Activated naive CD8-positive, alpha-beta T cell treated with anti-CD3 and anti-CD28 coated beads for 36 hours (primary cell): ENCODE measurements at places on chromosomes 2 and 18.

DNA sequence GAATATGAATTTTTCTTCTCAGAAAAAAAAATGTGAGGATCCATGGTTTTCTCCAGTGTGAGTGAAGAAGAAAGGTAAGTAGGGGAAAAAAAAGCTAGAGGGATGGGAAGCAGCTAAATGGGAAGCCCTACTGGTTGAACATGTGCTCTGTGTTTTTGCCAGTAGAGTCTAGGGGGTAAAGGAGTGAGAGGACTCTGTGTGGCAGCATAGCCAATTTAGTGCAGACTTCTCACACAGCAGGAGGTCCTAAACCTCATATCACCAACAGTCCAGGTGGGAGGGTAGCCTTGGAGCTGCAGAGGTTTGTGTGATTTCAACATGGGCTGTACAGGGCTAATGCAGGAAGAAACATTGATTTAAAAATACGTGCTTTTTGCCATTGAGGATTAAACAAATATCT, 334.5 kb upstream of the SPHKAP start:
- DNase-seq, result no peak

GRCh38 chr2:96556441-96557330, 20.1 kb downstream of the ARID5A start:
- peak; percentile 45 for DNase-seq

DNA sequence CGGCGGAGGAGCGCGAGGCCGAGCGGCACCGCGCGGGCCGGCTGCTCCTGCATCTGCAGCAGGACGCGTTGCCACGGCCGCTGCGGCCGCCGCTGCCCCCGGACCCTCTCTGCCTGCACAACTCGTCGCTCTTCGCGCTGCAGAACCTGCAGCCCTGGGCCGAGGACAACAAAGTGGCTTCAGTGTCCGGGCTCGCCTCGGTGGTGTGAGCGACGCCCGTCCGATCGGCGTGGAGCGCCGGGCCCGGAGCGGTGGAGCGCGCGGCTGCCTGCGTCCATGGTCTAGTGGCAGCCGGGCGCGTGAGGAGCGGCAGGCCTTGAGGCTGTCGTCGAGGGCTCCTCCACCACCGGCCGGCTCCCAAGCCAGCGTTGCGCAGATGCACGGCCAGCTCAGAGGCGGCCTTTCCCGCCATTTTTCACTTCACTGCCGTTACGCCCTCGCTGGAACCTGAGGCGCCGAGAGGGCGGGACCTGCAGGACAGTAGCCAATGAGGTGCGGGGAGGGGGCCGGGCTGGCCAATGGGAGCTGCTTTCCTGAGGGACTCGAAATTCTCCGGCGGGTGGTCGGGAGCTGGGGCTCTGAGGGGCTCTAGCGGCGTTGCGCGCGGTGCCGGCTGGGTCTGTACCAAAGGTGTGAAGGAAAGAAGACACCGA, 1.9 kb downstream of the TLX2 start:
- DNase-seq, result peak; percentile 73

DNA sequence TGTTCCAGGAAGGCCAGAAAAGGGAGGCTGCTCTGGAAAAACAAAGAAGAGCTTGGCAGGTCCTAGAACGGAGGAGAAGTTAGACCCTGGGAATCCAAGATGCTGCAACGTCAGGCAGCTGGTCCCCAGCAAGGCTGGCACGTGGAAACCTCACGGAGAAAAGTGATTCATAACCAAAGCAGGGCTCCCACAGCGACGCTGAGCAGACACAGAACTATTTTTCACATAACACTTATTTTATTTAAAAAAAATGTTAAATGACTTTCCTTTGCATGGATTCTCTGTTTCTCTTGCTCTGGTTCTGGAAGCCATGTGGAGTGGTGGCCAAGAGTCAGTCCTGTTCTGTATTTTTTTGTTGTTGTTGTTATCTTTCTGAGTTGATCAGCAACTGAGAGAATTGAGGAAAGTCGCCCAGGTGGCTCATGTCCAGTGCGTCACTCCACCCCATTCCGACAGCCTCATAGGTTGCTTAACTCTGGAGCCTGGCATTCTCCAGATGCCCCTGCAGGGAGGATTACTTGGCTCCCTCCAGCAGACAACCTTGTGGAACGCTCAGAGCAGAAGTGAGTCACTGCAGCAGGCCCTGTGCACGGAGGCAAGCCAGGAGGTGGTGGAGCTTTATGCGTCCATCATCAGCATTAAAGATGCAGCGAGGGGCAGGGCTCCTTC, 229.9 kb upstream of the HDAC4 start:
- DNase-seq, result no peak

- DNase-seq, result no peak
These were observed 7.9 kb upstream of the THUMPD2 start for GRCh38 chr2:39786761-39787522.

DNA sequence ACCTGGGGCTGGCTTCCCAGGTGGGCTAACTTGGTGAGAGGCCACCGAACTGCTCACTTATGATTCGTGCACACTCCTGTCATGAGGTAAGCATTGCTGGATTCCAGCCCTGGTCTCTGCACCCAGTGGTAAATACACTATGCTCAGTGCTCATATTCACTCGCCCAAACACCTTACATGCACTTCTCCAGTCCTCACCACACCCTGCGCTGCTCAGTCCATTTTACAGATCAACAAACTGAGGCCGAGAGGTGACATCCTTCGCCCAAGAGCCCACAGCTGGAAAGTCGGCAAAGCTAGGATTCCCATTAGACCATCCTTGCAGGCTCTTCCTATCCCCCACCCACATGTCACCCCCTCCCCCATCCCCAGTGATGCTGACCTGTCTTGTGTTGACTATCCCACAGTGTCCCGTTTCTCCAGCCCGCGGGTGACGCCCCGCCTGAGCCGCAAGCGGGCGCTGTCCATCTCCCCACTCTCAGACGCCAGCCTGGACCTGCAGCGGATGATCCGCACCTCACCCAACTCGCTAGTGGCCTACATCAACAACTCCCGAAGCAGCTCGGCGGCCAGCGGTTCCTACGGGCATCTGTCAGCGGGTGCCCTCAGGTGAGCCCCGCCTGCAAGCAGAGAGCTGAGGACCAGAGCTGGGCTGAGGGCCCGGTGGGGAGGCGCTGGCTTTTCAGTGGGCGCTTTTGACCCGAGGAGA, 232.8 kb downstream of the GLI2 start:
- DNase-seq, result no peak

- no peak for DNase-seq
These were observed 7.7 kb upstream of the OXER1 start for GRCh38 chr2:42771546-42772153.

- DNase-seq, result no peak
These were observed 362.8 kb upstream of the HS6ST1 start for GRCh38 chr2:128681507-128681906.

DNA sequence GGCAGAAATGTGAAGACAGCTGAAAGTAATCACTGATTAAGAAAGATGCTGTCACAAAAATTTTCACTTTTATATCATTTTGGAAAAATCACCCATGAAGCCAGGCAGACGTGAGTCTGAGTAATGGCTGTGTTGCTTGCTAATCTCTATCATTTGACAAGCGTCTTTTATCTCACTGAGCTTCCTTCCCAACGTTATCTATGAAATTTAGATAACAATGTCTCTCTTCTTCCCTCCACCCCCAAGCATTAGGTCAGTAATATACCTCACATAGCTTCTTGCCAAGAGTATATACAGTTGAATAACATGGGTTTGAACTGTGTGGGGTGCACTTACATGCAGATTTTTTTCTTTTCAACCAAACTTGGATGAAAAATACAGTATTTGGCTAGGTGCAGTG, 388.6 kb upstream of the NRXN1 start:
- DNase-seq, result no peak

GRCh38 chr2:238689331-238689730, 158.6 kb upstream of the TWIST2 start:
- no peak for DNase-seq

DNA sequence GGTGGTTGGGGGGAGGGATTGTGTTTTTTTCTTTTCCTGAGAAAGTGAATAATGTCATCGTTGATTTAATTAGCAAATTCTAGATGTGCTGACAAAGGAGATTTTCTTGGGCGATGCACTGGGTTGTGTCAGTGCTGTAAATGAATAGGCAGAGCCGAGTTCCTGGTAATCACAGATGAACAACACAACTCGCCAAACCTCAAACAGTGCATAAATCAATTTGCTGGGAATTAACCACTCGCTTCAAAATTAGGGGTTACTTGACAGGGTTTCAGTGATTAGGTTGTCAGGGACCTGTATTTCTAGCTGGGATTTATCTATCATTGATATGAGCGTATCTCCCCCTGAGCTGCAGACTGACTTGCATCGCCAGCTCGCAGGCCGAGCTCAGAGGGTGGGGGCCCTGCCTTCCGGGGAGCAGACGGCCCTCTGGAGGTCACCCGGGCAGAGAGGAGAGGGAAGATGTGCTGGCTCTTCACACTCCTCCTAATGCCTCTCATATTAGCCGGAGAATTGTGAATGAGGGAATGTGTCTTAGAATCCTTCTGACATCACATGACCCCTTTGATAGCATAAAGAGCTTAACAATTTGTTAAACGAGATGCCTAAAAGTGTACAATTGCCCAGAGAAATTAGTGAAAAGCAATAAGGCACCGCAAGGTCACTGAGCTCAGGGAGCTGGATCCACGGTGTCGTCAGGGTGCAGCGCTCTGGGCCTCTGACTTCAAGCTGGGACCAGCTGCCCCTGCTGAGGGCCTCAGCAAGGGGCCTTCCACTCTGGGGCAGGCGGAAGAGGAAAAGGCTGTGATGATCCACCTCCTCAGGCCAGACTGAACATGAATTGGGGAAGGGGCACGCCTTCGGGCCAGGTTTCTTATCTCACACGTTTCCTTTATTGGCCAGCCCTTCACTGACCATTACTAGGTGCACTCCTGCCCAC, 48.9 kb downstream of the SMIM21 start:
- DNase-seq, result no peak

GRCh38 chr2:112836695-112837117, at the start of gene IL1B:
Gene IL1B (minus strand): TSS chr2:112836779. CDS start chr2:112836229, 550 bp downstream.
- DNase-seq, result no peak
